ENCODE measurements at places on chromosomes 12 and 14.

DNA sequence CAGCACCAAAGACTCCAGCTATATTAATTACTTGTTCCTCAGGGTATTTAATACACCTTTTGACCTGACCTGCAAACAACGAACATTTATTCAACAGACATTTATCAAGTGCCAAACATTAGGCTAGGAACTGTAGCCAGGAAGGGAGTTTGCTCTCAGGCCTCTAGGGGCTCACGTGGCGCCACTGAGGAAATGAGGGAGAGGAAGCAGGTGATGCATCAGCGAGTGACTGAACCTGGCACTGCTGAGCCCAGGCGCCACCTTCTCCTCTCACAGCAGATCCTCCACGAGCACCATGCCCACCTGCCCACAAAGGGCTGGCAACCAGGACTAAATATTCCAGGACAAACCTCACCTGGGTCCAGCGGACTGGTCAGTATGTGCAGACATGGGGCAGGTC lies 50.2 kb downstream of the SETD3 start:
- no peak for DNase-seq

DNA sequence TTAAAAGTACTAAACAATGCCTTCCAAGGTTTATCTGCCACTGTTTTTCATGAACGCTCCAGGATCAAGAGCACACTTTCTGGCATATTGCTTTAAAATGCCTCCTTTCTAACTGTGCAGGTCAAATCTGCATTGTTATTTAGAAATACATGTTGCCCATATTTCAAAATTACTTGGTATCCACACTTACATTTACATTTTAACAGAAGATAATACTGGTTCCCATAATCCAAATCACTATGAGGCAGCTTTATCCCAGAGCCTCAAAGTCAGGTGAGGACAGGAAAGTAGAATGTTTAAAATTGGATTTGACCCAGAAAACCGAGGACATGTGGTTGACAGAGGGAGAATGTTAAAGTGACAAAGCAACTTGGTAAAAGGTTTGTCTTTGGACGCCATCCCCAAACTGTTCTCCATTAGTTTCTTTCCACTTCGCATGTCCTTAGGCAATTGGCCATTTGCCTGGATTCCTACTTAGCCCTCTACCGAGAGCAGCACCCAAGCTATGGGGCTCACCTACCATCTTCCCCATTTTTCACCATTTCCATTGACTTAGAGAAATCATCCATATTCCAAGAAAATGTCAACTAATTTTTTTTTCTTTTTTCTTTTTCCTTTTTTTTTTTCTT lies 353.0 kb downstream of the PAWR start:
- no peak for DNase-seq

- DNase-seq = no peak
Observed at GRCh38 chr12:13000925-13001774, 1.1 kb upstream of the HEBP1 start.

DNA sequence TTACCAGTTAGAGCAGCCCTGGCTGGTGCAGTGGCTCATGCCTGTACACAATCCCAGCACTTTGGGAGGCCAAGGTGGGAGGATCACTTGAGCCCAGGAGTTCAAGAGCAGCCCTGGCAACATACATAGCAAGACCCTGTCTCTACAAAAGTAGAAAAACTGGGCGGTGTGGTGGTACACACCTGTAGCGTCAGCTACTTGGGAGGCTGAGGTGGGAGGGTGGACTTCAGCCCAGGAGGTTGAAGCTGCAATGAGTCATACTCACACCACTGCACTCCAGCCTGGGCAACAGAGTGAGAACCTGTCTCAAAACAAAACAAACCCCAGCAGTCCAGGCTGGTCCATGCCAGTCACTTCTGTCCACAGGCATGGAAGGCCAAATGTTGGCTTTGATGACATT lies 7.4 kb downstream of the COX14 start:
- no peak for DNase-seq

DNA sequence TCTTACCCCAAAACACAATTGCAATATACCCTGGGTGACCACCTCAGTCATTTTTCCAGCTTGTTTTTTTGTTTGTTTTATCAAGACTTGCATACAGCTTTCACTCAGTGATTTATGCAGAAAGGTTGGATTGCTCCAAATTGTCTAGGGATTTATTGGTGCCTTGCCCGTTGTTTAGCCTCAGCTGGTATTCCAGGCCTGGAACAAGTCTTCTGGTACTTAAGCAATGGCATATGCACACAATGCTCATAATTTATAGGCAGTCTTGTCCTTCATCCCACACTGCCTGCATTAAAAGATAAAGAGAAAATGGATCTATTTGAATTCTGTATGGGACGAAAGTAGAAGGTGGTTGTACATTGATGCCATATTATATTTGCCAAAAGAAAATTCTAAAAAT lies 392.5 kb downstream of the ADAMTS20 start:
- DNase-seq = no peak

- DNase-seq = no peak
Observed at GRCh38 chr14:99240627-99241324, 31.2 kb downstream of the BCL11B start.

DNA sequence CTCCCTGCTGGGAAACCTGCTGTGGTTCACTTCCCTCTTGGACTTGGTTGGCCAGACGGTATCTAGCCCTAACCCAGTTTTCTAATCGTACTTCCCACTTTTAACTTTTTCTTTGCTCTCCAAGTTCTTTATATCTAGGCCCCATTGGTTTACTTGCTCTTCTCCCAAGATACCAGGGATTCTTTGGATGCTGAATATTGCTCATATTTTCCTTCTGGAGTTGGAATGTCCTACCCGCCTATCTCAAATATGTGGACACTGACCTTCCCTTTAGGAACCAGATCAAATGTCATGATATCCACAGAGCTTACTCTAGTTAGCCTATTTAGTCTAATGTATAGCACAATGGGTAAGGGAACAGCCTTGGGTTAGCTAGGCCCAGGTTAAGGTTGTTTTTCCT lies 228.6 kb downstream of the DACT1 start:
- DNase-seq = no peak

DNA sequence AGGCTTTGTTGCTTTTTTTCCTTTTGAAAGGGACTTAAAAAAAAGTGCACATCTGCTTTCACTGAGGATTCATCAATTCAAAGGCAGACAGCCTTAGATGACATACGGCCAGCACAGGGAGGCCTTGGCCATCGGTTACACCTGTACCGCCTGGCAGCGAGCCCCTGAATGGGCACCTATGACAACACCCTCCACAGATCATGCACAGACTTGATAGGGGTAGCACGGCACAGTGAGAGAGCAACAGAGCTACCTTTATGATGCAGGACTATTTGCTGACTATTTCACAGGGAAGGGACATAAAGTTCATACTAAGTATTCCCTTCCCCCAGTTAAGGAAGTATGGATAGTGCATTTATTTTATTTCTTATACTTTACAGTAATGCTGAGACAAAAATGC lies 137.9 kb upstream of the ARID2 start:
- no peak for DNase-seq

DNA sequence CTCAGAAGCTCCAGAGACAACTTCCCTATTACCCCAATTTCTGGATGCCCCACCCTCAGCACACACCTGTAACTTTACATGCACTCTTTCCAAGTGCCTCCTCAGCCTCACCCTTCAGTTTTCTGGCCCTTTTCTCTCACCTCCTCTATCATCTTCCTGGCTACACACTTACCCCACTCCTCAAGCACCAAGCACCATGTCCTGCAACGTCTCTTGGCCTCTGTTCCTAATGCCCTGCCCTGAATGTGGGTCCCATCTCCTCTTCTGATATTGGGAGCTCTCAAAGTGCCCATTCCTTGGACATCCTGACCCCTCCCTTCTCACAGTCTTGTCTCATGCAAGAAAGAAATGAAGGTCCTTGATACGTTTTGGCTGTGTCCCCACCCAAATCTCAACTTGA lies 1.2 kb downstream of the KRT72 start:
- no peak for DNase-seq

DNA sequence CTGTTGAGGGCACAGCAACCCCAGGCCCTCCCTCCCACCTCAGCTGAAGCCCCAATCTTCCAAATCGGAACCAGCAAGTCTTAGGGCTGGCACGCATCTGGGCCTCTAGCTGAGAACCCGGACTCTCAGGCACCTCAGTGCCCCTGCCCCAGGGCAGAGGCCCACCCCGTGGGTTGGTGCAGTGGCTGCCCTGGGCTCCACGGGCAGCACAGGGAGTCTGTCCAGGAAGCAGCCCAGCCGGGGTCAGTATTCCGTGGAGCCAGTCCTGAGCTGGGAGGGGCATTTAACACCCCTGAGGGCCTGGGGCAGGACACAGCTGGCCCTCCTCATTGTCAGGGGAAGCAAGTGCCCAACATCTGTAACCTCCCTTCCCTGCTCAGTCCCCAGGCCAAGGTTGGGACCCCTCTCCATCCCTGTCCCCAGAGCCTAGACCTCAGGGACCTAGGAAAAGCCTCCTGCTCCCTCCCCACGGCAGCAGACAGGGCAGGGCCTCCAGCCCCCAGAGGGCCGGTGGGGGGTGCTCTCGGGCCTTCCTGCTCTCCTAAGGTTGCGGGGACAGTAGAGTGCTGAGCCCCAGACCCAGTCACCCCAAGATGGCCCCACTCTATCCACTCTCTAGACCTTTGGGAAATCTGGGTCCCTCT lies 36.5 kb downstream of the SLC6A12 start:
- DNase-seq = no peak

DNA sequence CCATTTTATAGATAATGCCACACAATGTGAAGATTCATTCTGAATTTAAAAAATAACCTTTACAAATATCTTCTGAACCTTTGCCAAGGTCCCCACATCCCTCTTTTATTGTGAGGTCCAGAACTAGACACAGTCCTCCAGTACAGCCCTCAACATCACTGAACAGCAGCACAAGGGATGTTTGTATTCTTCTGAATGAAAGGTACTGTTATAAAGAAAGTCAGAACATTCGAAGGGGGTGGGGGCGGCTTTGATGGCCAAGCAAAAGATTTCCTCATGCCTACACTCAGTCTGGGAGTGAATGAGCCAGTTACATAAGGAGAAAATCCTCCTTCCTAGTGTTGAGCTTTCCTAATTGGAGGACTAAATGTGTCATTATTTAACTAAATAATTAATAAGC lies 77.3 kb downstream of the PPM1A start:
- DNase-seq = no peak

- no peak for DNase-seq
Observed at GRCh38 chr12:93785249-93786010, 108.3 kb downstream of the CRADD start.

- DNase-seq = no peak
Observed at GRCh38 chr12:40515041-40515816, 177.0 kb upstream of the CNTN1 start.
